CD8-positive, alpha-beta memory T cell (primary cell): ENCODE measurements at places on chromosomes 11 and 22. TPM values are rescaled to one million over a fixed set of nuclear protein-coding genes. Genes with fewer than 3 reads are reported as not detected.

The TRIM51 gene
- total RNA-seq = not detected

The FXYD6 gene
- total RNA-seq = 0.11 TPM

The AQP11 gene
- total RNA-seq = 0.50 TPM

The OR8G5 gene
- total RNA-seq = not detected

The AMPD3 gene
- 10.8 TPM for total RNA-seq

The OR56A1 gene
- not detected for total RNA-seq

The SYTL2 gene
- total RNA-seq = 13.2 TPM

The MMP11 gene
- 1.6 TPM for total RNA-seq
